ENCODE measurements at places on chromosomes 16 and 17. TPM values are rescaled to one million over a fixed set of nuclear protein-coding genes. Genes with fewer than 3 reads are reported as not detected.

- H3K36me3 ChIP-seq: no peaks in the 10 kb centered on the region
- no peak overlapping the region for H3K4me3 ChIP-seq
- H3K4me1 ChIP-seq: no peaks in the 10 kb centered on the region
- no peak for DNase-seq
Observed at GRCh38 chr16:5323284-5324141, 225.9 kb upstream of the EEF2KMT start.

DNA sequence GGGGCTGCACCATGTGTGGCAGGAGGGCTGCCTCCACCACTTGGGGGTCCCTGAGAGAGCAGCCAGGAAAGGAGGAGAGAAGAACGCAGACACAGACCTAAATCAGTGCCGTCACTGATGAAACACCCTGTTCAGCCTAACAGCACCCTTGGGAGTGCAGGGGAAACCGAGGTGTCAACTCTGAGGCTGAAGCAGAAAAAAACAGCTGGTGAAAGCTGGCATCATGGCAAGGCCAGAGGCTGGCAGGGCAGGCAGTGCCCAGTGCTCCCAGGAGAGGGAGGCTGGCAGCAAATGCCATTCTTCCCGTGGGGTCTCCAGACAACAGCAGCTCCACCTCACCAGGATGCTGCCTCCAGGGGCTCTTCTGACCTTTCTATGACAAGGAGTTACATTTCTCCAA, 23.1 kb downstream of the SPHK1 start:
- peaks cover 18% of the 10 kb centered on the region for H3K36me3 ChIP-seq
- no peak overlapping the region for H3K4me3 ChIP-seq
- H3K27me3 ChIP-seq: no peaks in the 10 kb centered on the region
- DNase-seq: no peak

DNA sequence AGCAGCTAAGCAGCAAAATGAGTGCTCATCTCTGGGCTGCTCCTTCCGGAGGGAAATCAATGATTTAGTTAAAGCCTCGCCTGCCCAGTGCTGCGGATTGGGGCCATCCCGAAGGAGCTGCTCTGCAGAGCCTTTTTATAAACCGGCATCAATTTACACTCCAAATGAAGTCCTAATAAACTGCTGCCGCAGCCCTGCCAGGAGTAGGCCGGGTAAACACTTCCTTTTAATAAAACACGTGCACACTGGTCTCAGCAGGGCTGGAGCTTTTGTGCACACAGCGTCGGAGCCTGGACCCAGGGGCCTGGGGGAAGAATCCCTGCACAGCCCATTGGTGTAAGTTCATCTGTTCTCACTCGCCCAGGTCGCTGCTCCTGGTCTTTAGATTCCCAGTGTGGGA, 79.6 kb upstream of the HS3ST2 start:
- no peak for DNase-seq
- no peaks in the 10 kb centered on the region for H3K4me1 ChIP-seq
- peaks cover 15% of the 10 kb centered on the region for H3K27me3 ChIP-seq
- no peak overlapping the region for H3K27ac ChIP-seq

- no peak overlapping the region for H3K4me3 ChIP-seq
- H3K4me1 ChIP-seq: peaks cover 3% of the 10 kb centered on the region
- no peaks in the 10 kb centered on the region for H3K27me3 ChIP-seq
- no peak overlapping the region for H3K27ac ChIP-seq
Observed at GRCh38 chr16:12793865-12794240, 9.8 kb downstream of the CPPED1 start.

Gene CMTM4
- 60.8 TPM for total RNA-seq

Gene MT3
- total RNA-seq: not detected

Gene ZMYND15
- total RNA-seq: 0.81 TPM

Gene FNDC8
- total RNA-seq: not detected

Gene ACSM2B
- total RNA-seq: not detected

All from mesothelial cell of epicardium (in vitro differentiated cells).